ENCODE measurements at places on chromosomes 2 and 18.

GRCh38 chr2:43513796-43514195 lies 82.0 kb downstream of the THADA start:
- no peak for DNase-seq

DNA sequence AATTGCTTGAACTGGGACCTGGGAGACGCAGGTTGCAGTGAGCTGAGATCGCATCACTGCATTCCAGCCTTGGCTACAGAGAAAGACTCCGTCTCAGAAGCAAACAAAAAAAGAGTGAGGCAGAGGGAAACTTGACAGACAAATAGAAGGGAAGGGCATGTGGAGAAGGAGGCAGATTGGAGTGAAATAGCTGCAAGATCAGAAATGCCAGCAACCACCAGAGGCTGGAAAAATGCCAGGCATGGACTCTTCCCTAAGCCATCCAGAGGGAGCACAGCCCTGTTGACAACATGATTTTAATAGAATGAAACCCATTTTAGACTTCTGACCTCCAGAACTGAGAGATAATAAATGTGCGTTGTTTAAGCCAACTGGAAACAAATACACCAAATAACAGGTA lies 447.2 kb upstream of the SPHKAP start:
- DNase-seq = no peak

- no peak for DNase-seq
Measured at GRCh38 chr2:50620783-50621182, 411.1 kb downstream of the NRXN1 start.

DNA sequence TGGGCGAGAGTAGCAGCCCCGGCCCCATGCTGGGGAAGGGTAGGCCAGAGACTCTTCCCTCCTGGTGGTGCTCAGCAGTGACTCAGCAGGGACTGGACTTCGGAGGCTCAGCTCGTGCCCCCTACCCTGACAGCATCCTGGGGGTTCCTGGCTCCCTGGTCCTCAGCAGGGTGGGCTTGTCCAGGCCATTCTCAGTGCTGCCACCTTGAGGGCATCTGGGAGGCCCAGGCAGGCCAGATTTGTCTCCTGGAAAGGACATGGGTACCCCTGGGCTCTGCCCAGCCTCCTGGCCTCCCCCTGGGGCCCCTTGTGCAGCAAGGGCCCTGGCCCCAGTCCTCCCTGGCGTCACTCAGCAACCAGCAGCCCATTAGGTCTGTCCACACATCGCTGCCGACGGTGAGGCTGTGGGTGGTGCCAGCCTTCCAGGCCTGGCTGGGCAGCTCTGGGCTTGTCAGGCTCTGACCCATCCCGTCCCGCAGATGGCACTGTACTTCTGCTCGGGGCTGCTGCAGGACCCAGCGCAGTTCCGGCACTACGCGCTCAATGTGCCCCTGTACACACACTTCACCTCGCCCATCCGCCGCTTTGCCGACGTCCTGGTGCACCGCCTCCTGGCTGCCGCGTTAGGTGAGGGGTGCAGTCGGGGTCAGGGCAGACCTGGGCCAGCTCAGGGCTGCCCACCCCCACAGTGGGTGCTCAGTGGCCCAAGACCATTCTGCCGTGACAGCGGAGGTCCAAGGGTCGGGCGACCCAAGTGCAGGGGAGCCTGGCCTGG lies 45.0 kb upstream of the ALPP start:
- no peak for DNase-seq

- no peak for DNase-seq
Measured at GRCh38 chr18:26821181-26821580, 44.3 kb downstream of the AQP4 start.

GRCh38 chr2:37180006-37180639 lies 8.3 kb downstream of the SULT6B1 start:
- DNase-seq = no peak

GRCh38 chr2:68127358-68128242 lies 30.1 kb upstream of the PNO1 start:
- no peak for DNase-seq

GRCh38 chr2:179467111-179467510 lies 202.5 kb upstream of the SESTD1 start:
- DNase-seq = no peak

DNA sequence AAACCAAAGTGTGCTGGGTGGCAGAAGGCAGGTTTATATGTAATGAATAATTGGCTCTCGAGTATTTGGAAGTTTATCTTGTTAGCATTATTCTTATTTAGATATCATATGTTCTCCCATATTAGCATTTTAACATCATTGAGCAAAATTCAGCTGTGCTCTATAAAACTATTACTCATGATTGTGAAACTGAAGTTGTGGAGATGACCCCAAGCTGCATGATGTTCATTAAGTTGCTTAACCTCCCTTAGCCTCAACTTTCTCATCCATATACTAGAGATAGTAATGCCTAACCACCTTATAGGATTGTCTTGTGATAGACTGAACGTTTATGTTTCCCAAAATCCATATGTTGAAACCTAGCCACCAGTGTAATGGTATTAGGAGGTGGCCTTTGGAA lies 346.3 kb downstream of the SATB2 start:
- DNase-seq = no peak

DNA sequence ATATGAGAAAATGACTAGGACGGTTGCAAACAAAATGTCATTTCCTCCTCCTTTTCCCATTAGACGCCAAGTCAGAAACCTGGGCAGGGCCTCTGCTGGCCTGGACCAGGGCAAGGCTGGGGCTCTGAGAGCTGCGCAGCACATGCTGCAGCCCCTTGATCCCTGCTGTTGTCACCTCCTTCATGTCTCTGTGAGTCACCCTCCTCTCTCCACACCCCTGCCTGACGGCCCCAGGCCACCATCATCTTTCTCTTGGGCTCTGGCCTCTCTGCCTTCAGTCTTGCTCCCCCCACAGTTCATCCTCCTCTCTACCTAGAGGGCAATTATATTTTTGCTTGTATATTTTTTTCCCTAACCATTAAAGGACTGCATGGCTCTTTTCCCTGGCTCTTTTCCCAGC lies 10.0 kb downstream of the FLACC1 start:
- no peak for DNase-seq

DNA sequence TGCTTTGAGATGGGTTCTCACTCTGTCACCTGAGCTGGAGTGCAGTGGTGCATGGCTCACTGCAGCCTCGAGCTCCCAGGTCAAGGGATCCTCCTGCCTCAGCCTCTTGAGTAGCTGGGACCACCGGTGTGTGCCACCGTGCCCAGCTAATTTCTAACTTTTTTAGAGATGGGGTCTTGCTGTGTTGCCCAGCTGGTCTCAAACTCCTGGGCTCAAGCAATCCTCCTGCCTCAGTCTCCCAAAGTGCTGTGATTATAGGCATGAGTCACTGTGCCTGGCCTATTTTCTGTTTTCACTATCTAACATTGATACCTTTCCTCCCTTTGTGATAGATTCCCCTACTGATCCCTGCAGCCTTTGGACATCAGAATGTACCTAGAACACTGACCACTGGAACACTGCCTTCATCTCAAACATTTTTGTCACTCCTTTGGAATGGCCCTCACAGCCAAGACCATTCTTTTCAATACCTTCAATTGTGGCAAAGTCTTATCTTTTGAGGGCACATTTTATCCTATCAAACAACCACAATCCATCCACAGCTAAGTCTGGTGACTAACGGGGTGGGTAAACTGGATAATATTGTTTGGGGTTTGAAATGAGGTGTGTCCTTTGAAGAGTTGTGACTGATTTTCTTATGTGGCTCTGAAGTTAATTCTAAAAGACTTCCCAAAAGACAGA lies 43.7 kb downstream of the EPAS1 start:
- DNase-seq = no peak

GRCh38 chr2:84972932-84973331 lies 2.0 kb downstream of the KCMF1 start:
- no peak for DNase-seq

GRCh38 chr18:568731-569130 lies 11.4 kb upstream of the CETN1 start:
- no peak for DNase-seq

GRCh38 chr2:219752726-219753125 lies 125.3 kb downstream of the SLC4A3 start:
- DNase-seq = no peak

DNA sequence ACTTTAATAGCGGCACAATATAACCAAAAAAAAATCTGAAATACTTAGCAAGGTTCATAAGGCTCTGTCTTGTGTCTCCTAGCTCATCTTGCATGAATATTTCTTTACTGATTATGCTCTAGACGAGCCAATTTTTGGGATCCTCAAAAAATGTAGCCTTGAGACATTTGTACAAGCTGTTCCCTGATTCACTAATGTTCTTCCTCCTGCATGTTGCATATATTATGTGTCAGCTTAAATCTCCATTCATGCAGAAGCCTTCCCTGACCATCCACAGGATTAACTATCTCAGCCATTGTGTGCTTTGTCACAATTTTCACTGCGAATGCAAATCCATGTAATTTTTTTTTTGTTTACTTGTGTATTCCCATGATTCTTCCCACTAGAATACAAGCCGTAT lies 594.0 kb upstream of the VRK2 start:
- no peak for DNase-seq

GRCh38 chr2:202221873-202222272 lies 16.5 kb downstream of the SUMO1 start:
- no peak for DNase-seq

GRCh38 chr2:159706385-159706980 lies 5.8 kb upstream of the MARCHF7 start:
- DNase-seq = no peak

DNA sequence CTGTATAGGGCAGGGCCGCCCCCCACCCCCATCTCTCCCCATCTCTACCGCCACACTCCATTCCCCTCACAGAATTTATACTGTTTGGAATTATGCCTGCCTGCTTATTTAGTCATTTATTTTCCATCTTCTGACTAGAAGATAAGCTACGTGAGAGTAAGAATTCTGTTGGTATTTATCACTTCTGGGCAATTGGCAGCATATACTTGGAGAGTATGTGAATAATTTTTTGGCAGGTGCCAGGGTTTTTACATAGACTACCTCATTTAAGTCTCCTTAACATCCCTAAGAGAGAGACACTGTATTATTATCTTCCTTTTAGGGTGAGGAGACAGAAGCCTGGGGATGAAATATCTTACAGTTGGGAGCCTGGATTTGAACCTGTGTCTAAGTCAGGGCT lies 45.0 kb downstream of the SLC4A1AP start:
- DNase-seq = no peak

- DNase-seq = no peak
Measured at GRCh38 chr18:24741321-24741720, 280.9 kb downstream of the HRH4 start.

GRCh38 chr18:634551-635045 lies 22.9 kb upstream of the TYMS start:
- no peak for DNase-seq

DNA sequence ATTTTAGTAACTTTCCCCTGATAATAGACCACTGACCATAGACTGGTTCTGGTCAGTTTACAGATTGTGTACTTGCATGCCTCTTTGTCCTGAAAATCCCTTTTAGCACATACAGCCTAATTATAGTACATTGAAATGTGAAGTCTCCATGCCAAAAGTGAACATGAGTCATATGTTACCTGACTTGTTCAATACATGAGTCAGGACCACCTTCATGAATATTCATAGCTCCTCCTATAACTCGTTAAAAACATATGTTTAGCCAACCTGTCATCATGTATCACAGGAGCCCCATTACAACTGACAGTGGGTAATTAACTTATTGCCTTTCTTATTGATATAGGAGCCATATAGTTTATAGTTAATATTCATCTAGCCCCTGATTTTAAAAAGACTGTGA lies 78.6 kb downstream of the SH3YL1 start:
- no peak for DNase-seq

GRCh38 chr18:3840766-3841165 lies 390.8 kb downstream of the TGIF1 start:
- no peak for DNase-seq

GRCh38 chr2:27888790-27889189 lies 1.4 kb downstream of the RBKS start:
- no peak for DNase-seq

- no peak for DNase-seq
Measured at GRCh38 chr18:12278741-12279682, 24.9 kb downstream of the CIDEA start.

DNA sequence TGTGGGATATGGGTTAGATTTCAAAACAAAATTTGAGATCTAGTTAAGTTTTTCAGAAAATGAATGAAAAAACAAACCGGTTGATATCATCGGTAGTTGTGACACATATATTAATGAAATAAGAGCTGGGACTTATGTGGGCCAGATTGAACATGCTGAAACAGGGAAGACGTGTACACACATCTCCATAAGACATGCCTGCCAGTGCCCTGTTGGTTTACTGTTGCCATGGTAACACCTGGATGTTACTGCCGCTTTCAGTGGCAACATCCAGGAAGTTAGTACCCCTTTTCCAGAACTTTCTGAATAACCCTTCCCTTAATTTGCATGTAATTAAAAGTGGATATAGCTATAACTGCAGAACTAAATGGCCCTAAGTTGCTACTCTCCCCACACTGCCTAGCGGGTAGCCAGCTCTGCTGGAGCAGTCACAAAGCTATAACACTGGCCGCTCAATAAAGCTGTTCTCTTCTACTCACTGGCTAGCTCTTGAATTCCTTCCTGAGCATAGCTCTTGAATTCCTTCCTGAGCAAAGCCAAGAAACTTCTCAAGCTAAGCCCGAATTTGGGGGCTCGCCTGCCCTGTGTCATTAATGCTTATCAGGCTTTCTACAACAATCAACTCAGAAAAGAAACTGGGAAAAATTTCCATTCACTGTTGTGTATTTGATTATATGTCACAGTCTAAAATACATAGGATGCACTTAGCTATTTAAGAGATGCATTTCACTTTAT lies 776.3 kb upstream of the CDH7 start:
- DNase-seq = no peak

- no peak for DNase-seq
Measured at GRCh38 chr2:176769021-176769420, 443.6 kb upstream of the HNRNPA3 start.

DNA sequence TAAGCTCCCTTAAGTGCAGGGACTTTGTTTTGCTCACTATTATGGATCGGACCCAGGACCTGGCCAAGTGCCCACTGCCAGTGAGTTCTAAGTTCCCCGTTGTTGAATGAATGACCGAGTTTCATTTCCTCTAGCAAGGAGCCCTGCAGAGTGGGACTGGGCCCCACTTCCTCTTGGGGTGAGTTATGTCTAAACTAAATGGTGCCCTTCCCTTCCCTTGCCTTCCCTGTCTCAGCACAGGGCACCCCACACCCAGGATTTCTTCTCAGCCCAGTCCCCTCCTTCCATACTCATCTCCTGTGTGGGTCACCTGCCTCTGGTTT lies 195.3 kb upstream of the HS6ST1 start:
- no peak for DNase-seq

DNA sequence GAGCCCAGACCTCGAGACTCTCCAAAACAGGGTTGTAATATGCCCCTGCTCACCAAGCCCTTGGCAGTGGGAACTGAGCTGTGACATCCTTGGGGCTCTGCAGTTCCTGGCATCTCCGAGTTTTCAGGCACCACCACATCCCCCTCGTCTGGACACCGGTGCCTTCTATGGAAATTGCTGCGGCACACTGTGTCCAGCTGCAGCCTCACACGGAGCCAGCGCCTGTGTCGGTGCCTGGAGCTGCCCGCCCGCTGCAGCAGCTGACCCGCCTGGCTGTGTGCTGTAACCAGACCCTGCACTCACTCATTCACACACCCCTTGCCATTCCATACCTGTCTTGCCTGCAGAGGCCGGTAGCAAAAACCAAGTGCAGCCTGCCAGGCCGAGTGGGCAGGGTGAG lies 11.8 kb downstream of the IWS1 start:
- DNase-seq = no peak

- no peak for DNase-seq
Measured at GRCh38 chr18:76619621-76620315, 124.7 kb upstream of the ZNF516 start.

- DNase-seq = no peak
Measured at GRCh38 chr2:216416571-216417307, 4.5 kb downstream of the SMARCAL1 start.
